Heart left ventricle (tissue), 16 donors: ENCODE measurements at places on chromosomes 2 and 18. TPM values are rescaled to one million over a fixed set of nuclear protein-coding genes. Genes with fewer than 3 reads are reported as not detected.
A peak's percentile ranks its signal among the peaks of the same experiment; 100 is the strongest.

DNA sequence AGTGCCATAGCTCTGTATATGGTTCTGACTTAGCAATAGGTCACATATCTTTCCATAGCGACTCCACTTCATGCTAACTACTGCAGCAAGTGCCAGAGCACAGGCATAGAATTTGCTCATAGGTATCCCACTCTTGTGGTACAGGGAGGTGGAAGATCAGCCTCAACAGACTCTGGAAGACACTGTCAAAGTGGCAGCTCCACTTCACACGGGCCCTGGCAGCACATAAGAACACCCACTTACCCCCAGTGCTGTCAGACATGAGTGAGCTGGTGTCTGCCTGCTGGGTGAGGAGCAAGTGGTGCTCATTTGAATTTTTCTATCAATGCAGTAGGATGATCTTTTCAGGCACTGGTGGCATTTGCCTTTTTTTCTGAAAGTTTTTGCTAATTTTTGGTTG, 48.6 kb downstream of the BCL2L11 start:
- no peaks in the 10 kb centered on the region for H3K27me3 ChIP-seq
- peaks cover 16% of the 10 kb centered on the region for H3K36me3 ChIP-seq
- peaks cover 6% of the 10 kb centered on the region for H3K4me1 ChIP-seq
- H3K4me3 ChIP-seq: no peak overlapping the region
- DNase-seq: no peak

DNA sequence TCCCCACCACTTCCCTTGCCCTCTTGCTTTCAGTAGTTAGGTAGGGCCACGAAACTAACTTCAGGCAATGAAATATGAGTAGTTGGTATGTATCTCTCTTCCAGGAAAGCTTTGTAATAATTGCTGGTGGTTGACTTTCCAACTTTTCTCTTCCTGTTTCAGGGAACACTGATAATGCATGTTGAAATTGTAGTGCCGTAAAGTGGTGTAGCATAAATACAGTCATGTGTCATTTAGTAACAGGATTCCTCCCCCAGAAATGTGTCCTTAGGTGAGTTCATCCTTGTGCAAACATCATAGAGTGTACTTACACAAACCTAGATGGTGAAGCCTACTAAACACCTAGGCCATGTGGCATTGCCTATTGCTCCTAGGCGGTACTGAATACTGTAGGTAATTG, 429.2 kb downstream of the PID1 start:
- H3K36me3 ChIP-seq: no peaks in the 10 kb centered on the region
- no peak overlapping the region for H3K4me3 ChIP-seq
- H3K4me1 ChIP-seq: no peaks in the 10 kb centered on the region

- no peaks in the 10 kb centered on the region for H3K27me3 ChIP-seq
- H3K36me3 ChIP-seq: no peaks in the 10 kb centered on the region
Measured at GRCh38 chr2:130393318-130393910, 37.6 kb downstream of the PTPN18 start.

DNA sequence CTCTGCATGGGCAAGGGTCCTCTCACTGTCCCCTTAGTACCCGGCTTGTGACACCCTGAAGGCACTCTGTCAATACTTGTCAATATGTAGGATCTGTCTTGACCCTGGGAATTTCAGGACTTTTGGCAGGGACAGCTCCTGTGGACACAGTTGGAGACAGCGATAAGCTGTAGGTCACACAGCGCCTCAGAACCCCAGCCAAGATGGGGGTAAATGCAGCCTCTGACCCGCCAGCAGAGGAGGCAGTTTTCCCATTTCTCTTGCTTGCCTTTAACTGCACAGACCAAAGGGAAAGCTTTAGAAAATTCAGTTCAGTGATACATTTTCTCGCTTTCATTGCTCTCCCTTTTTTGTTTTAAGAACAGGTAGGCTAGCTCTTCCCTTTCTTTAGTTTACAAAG, 54.8 kb upstream of the KLHL29 start:
- H3K27ac ChIP-seq: no peak overlapping the region
- DNase-seq: no peak
- peaks cover 2% of the 10 kb centered on the region for H3K27me3 ChIP-seq
- H3K36me3 ChIP-seq: no peaks in the 10 kb centered on the region
- H3K4me3 ChIP-seq: no peak overlapping the region
- H3K4me1 ChIP-seq: no peaks in the 10 kb centered on the region

DNA sequence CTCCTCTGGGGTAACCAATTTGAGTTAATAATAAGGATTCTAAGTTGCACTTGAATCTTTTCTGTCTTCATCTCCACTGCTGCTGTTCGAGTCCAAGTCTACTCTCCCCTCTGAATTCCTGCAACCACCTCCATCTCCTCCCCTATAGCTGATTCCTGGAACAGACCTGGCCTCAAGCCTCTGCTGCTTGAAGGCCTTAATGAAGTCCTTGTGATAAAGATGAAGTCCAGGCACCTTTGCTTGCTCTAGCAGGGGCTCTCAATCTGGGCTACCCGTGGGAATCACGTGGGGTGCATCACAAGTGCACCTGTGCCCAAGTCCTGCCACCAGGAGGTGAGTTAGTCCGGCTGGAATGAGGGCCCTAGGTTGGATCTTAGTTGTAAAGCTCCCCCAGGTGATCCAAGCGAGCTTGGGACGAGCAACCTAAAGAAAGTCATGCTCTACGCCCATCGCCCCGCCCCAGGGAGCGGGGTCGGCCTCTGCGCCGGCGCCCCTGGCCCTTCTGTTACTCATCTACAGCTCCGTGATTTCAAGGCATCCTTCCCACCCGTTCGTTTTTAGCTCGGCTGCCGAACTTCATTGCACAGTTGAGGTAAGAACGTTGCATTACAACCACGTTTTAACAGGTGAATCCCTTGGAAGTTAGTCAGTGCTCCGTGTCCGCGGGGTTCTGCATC, 905 bp upstream of the IAH1 start:
- H3K4me3 ChIP-seq: peak overlapping the region; percentile 87
- H3K27ac ChIP-seq: peak overlapping the region; percentile 90
- peaks cover 36% of the 10 kb centered on the region for H3K36me3 ChIP-seq
- DNase-seq: no peak

- no peaks in the 10 kb centered on the region for H3K4me1 ChIP-seq
- H3K4me3 ChIP-seq: no peak overlapping the region
- peaks cover 7% of the 10 kb centered on the region for H3K36me3 ChIP-seq
- no peak overlapping the region for H3K27ac ChIP-seq
- no peaks in the 10 kb centered on the region for H3K27me3 ChIP-seq
Measured at GRCh38 chr2:70212298-70212932, 21.6 kb upstream of the C2orf42 start.

DNA sequence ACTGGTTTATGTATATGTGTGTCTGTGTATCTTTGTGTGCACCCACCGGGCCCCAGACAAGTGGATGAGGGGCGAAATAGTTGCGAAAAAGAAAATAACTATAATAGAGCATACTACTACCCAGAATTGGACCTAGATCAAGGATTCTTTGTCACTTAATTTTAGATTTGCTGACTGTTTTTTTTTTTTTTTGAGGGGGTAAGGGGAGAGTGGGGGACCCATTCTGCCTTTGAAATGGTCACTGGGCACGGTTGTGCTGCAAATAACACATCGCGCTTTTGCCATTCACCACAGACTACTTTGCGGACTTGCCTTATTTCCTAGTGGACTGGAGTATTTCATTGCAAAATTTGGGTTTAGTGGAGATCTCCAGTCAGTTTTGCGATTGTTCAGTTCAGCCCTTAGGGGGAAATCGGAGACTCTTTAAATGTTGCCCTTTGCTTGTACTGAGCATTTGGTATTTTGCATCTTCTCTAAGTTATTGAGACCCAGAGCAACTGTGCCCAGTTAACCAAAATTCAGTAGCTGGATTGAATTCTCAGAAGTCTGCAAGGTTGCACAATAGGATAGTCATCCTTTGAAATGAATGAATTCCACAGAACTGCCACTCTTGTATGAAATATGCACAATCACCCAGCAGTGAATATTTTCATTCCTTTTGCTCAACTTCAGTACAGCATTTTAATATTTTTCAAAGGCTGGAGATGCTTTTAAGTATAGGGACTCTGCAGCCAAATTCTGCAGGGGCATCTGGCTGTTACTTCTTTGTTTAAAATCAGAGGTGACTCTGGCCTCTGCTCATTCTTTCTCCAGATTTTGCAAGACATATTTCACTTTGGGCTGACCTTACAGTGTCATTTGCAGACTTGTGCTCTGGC, 2.9 kb downstream of the TRIB2 start:
- peaks cover 18% of the 10 kb centered on the region for H3K36me3 ChIP-seq
- peak overlapping the region; percentile 93 for H3K4me3 ChIP-seq
- peak overlapping the region; percentile 95 for H3K27ac ChIP-seq
- no peak for DNase-seq
- no peaks in the 10 kb centered on the region for H3K4me1 ChIP-seq
- no peaks in the 10 kb centered on the region for H3K27me3 ChIP-seq

GRCh38 chr2:200376513-200377354, 70.2 kb downstream of the SPATS2L start:
- H3K4me3 ChIP-seq: no peak overlapping the region
- no peaks in the 10 kb centered on the region for H3K4me1 ChIP-seq
- H3K27ac ChIP-seq: peak overlapping the region; percentile 57
- DNase-seq: no peak
- no peaks in the 10 kb centered on the region for H3K36me3 ChIP-seq

Gene LIMS2
- 162 TPM for total RNA-seq

Gene NAT8
- not detected for total RNA-seq

Gene TMEM169
- 0.28 TPM for total RNA-seq

Gene CABYR
- total RNA-seq: 0.66 TPM

Gene FIGLA
- not detected for total RNA-seq

Gene IGFBP2
- total RNA-seq: 72.6 TPM

Gene TUBA4B
- not detected for total RNA-seq

Gene ALPP
- not detected for total RNA-seq
